ENCODE measurements at places on chromosomes 6 and 20.

DNA sequence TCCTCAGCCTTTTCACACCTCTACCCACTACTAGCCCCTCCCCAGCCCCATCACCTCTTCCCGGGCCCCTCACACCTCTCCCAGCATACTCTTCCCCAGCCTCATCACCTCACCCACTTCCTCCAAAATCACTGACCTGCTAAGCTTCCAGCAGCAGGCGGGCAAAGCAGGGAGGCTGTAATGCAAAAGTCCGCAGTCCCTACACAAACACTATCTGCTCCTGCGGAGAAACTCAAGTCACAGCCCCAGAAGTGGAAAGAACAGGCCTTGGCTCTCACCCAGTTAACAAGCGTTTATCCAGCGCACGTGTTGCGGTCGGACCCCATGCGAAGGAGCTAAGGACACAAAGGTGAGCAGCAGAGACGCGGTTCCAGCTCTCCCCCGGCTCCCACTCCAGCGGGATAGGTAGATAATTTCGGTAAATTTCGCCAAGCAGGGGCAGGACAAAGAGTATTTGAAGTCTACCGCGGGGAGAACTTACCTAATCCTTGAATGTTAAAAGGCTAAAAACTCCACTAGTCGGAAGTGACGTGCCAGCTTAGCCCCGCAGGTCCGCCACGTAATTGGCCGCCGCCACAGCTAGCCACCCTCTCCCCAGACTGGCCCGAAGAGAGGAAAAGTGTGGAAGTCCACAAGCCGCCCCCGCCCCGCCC is 728 bp upstream of the TRIM39 start:
- no peaks in the 10 kb centered on the region for H3K27me3 ChIP-seq
- peaks cover 18% of the 10 kb centered on the region for H3K36me3 ChIP-seq
- H3K4me3 ChIP-seq = peak overlapping the region; percentile 99
- peaks cover 43% of the 10 kb centered on the region for H3K4me1 ChIP-seq

- peaks cover 4% of the 10 kb centered on the region for H3K4me1 ChIP-seq
- no peak overlapping the region for H3K4me3 ChIP-seq
- no peak for DNase-seq
- H3K36me3 ChIP-seq = peaks cover 34% of the 10 kb centered on the region
- no peaks in the 10 kb centered on the region for H3K27me3 ChIP-seq
- H3K27ac ChIP-seq = no peak overlapping the region
Measured at GRCh38 chr6:7198833-7199800, 91.4 kb downstream of the RREB1 start.

DNA sequence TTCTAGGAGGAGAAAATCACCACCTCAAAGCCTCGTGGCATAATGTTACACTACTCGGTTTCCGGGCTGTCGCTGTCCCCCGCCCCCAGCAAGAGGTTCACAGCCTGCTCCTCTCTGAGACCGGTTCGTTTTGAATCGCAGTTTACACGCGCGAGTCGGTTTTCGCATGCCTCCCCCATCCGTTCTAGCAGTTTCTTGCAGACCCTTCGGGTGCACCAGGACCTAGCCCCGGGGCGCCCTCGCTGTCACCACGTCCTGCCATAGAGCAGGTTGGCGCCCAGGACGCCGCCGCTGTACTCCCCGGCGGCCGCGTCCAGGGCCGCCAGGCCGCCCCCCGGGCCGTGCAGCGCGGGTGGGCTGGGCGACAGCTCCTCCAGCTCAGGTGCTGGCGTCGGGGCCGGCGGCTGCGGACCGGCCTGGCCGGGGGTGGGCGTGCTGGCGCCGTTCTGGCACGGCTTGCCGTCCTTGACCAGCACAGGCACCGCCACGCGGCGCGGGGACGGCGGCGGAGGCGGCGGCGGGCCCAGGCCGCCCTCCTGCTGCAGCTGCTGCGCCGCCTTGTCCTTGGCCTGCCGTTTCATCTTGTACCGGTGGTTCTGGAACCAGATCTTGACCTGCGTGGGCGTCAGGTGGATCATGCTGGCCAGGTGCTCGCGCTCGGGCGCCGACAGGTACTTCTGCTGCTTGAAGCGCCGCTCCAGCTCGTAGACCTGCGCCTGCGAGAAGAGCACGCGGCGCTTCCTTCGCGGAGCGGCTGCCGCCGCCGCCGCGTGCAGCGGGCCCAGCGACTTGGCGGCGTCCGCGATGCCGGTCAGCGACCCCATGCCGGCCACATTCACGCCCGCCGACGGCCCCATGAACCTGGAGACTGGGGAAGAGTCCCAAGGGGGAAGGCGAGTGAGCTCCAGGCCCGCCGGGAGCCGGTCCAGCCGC is 1.4 kb downstream of the NKX2-4 start:
- peak; percentile 74 for DNase-seq
- H3K27ac ChIP-seq = no peak overlapping the region
- H3K4me3 ChIP-seq = no peak overlapping the region
- H3K27me3 ChIP-seq = peaks cover 98% of the 10 kb centered on the region

DNA sequence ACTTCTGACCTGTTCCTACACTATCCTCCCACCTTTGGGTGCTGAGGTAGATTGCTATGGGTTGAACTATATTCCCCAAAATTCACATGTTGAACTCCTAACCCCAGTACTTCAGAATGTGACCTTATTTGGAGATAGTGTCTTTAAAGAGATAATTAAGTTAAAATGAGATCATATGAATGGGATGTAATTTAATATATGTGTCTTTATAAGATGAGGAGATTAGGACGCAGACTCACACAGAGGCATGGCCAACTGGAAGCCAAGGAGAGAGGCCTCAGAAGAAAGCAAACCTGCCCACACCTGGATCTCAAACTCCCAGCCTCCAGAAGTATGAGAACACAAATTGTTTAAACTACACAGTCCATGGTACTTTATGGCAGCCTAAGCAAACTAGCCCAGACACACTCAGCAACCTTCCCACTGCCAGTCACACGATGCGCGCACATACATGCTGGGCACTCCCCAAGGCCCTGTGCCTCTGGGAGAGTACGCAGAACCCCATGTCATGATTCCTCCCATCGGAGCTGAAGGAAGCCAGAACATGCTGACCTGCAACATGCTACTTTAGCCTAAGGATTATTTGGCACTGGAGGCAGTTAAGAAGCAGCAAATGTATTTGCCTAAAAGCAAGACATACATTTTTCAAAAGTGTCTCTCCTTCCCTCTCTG is 8.9 kb upstream of the SLC22A1 start:
- no peak overlapping the region for H3K4me3 ChIP-seq
- peaks cover 4% of the 10 kb centered on the region for H3K36me3 ChIP-seq
- peak; percentile 42 for DNase-seq
- H3K27ac ChIP-seq = no peak overlapping the region
- no peaks in the 10 kb centered on the region for H3K4me1 ChIP-seq

- H3K4me3 ChIP-seq = peak within 1 kb of the TSS; percentile 93
- DNase-seq = peak; percentile 53
- H3K4me1 ChIP-seq = peaks cover 20% of the 10 kb centered on the region
Measured at GRCh38 chr6:147204060-147204785, at the start of gene STXBP5. Gene STXBP5 (plus strand): TSS chr6:147204417. CDS start chr6:147204533, 116 bp downstream.

- peak overlapping the region; percentile 46 for H3K4me3 ChIP-seq
- peak overlapping the region; percentile 93 for H3K27ac ChIP-seq
- DNase-seq = peak; percentile 94
- peaks cover 1% of the 10 kb centered on the region for H3K27me3 ChIP-seq
Measured at GRCh38 chr20:31841928-31842327, 3.5 kb downstream of the FOXS1 start.

- no peaks in the 10 kb centered on the region for H3K27me3 ChIP-seq
- no peaks in the 10 kb centered on the region for H3K4me1 ChIP-seq
- no peak for DNase-seq
- H3K36me3 ChIP-seq = no peaks in the 10 kb centered on the region
Measured at GRCh38 chr6:40671001-40671693, 84.0 kb upstream of the LRFN2 start.

GRCh38 chr20:34564833-34565232 is 6.3 kb downstream of the MAP1LC3A start:
- H3K27ac ChIP-seq = no peak overlapping the region
- H3K4me1 ChIP-seq = peaks cover 2% of the 10 kb centered on the region
- H3K36me3 ChIP-seq = no peaks in the 10 kb centered on the region
- H3K4me3 ChIP-seq = no peak overlapping the region

- no peak overlapping the region for H3K27ac ChIP-seq
- H3K27me3 ChIP-seq = no peaks in the 10 kb centered on the region
- no peaks in the 10 kb centered on the region for H3K36me3 ChIP-seq
- H3K4me3 ChIP-seq = no peak overlapping the region
- no peaks in the 10 kb centered on the region for H3K4me1 ChIP-seq
Measured at GRCh38 chr6:51866867-51867266, 220.5 kb downstream of the PKHD1 start.

DNA sequence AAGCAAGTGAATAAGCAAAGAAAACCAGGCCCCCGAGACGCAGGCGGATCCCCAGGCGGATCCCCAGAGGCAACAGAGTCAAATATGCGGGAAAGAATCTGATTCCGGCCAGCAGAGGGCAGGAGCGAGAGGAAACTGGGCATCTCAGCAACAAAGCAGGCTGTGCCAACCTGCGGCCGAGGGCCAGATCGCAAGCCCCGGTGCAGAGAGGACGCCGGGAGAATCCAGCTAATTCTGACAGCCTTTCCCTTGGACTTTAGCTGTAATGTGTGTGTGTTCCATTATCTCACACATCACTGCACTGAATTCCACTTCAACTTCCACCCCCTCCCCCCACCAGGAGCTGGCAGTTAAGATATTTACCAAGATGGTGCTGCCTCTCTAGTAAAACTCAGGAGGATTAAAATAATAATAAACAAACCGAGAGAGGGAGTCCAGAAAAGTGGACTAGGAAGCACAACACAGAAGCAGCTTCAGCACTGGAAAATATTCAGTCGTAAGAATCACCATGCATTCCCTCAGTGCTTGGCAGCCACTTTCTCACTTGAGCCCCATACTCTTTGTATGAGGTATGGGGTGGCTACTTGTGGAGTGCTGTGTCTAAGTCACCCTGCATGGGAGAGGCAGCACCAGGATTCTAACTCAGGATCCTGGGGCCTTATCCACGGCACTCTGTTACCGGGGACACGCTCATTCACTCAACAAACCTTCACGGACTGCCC is 66.2 kb upstream of the SNX9 start:
- H3K4me3 ChIP-seq = peak overlapping the region; percentile 30
- H3K27me3 ChIP-seq = peaks cover 6% of the 10 kb centered on the region
- peak overlapping the region; percentile 63 for H3K27ac ChIP-seq
- peaks cover 29% of the 10 kb centered on the region for H3K4me1 ChIP-seq
- no peaks in the 10 kb centered on the region for H3K36me3 ChIP-seq
- peak; percentile 68 for DNase-seq

DNA sequence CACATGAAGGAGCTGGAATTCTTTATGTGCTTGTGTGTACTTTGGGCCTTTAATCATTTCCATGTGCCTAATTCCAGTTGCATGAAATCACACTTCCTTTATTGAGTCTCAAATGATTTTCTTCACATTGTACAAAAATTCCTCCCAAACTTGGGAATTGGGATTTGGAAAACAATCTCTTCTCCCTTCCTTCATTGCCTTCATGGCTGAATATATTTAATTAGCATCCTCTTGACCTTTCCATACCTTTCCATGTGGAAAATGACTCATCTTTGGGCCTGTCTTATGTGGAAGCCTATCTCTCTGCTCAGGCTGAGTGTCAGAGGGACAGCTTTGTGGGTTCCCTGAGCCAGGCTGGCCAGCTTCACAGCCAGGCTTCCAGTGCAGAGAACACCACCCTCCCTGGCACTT is 33.0 kb upstream of the CDH4 start:
- peak; percentile 68 for DNase-seq
- H3K27me3 ChIP-seq = peaks cover 6% of the 10 kb centered on the region
- no peaks in the 10 kb centered on the region for H3K36me3 ChIP-seq
- H3K4me1 ChIP-seq = peaks cover 3% of the 10 kb centered on the region
- no peak overlapping the region for H3K27ac ChIP-seq

DNA sequence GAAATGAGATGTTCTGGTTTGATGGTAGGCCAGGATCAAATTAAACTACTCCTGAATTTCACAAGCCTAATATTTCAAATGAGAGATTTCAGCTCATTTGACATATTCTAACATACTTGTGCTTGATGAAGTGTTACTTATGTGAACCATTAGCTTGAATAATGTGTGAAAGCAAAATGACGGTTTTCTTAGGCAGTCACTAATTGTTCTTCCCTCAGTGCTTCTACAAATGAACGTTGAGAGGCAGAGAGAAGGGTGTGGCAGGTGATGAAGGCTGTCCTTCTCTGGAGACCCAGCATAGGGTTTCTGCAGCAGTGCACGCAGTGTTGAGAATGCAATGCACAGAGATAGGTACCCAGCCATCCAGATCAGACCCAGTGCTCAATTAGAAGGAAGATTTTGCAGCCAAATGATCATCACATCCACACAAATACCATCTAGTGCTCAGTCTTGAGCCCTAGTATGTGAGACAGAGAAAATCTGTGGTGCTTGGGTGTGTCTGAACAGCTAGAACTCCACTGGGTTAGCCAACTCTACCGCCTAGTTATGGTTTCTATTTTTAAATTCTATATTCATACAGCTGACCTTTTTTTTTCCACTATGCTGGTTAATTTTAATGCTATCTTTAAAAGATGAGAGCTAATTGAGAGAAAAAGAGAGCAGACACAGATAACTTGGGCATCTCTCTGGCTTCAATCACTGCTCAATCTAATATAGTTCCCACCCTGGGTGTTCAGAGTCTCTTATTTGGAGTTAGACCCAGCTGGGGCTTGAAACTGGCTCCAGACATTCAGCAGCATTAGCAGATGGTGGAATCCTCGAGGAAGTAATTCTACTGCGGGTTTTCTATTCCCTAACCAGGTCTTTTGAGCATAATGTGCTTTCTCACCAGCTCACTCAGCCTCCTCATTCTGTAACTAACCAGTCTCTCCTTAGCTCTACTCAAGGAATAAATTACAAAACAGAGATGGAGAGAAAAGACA is 4.4 kb upstream of the MYLIP start:
- H3K27me3 ChIP-seq = peaks cover 29% of the 10 kb centered on the region
- H3K36me3 ChIP-seq = no peaks in the 10 kb centered on the region
- no peak for DNase-seq
- peaks cover under 1% of the 10 kb centered on the region for H3K4me1 ChIP-seq

DNA sequence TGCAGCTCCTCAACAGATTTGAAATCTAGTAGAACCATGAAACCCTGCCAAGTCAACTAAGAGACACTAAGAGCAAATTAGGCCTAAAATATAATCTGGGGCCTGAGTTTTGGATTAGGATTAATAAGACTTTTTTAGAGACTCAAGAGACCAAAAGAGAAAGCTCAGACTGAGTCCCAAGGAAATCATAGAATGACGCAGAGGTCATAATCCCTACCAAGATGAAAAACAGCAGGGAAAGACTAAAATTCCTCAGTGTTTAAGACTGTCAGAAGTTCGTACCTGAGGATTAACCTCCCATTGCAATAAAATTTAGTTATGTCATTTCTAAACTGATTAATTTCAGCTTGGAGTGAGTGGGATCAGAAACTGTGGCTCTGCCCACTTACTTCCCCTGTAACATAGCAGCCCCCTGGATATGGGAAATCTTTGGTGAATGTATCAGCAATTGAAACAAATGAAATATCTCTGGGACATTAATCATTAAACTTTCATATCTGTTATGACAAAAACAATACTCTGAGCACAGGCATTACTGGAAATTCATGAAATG is 200.3 kb downstream of the EDN1 start:
- H3K36me3 ChIP-seq = no peaks in the 10 kb centered on the region
- H3K4me3 ChIP-seq = peak overlapping the region; percentile 28
- peaks cover 22% of the 10 kb centered on the region for H3K4me1 ChIP-seq
- peak; percentile 44 for DNase-seq
- no peaks in the 10 kb centered on the region for H3K27me3 ChIP-seq

DNA sequence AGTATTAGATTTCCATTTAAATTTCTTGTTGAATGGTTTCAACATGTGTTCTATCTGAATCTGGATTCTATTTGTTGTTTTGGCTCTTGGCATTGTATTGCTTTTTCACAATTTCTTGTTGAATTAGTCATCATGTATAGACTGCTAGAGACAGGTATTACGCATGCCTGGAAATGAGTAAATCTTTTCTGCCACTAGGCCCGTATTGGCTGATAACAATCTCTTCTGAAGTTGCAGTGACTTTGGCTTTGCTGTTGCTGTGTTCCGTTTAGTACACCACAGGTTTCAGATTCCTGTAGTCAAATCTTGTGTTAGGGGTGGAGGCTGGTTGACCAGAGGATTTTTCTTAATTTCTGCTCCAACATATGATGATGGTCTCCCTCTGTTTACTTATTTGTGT is 1339.4 kb downstream of the GRIK2 start:
- H3K36me3 ChIP-seq = no peaks in the 10 kb centered on the region
- H3K27me3 ChIP-seq = no peaks in the 10 kb centered on the region

Data from osteoblast (primary cell).